Stimulated activated CD8-positive, alpha-beta memory T cell treated with anti-CD3 and anti-CD28 coated beads, Interleukin-2, amount 100 ng/mL, for 1 hour (primary cell): ENCODE measurements at places on chromosomes 6 and 20.

- DNase-seq = no peak
Measured at GRCh38 chr6:152160346-152160745, 352.9 kb downstream of the ESR1 start.

- no peak for DNase-seq
Measured at GRCh38 chr6:163940705-163941623, 526.4 kb downstream of the QKI start.

- DNase-seq = no peak
Measured at GRCh38 chr6:81697559-81697958, 54.9 kb downstream of the TENT5A start.

GRCh38 chr6:161058741-161059140 is 67.2 kb downstream of the MAP3K4 start:
- DNase-seq = no peak
